ENCODE measurements at places on chromosomes 1 and 21. TPM values are rescaled to one million over a fixed set of nuclear protein-coding genes. Genes with fewer than 3 reads are reported as not detected.

Gene KRTAP11-1
- 2.4 TPM for total RNA-seq

Gene OR6P1
- 7.9 TPM for total RNA-seq

DNA sequence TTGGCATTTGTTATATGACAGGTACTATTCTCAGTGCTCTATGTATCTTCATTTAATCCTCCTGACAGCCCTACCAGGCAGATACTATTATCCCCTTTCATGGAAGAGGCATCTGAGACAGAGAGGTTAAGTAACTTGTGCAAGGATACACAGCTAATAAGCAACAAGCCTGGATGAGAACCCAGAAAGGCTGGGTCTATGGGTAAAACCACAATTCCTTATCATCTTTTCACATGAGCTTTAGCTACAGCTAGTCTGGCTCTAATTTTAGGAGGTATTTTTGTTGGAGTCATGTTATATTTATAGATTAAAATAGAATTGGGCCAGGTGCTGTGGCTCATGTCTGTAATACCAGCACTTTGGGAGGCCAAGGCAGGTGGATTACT, 27.7 kb downstream of the DNTTIP2 start:
- no peak for DNase-seq

DNA sequence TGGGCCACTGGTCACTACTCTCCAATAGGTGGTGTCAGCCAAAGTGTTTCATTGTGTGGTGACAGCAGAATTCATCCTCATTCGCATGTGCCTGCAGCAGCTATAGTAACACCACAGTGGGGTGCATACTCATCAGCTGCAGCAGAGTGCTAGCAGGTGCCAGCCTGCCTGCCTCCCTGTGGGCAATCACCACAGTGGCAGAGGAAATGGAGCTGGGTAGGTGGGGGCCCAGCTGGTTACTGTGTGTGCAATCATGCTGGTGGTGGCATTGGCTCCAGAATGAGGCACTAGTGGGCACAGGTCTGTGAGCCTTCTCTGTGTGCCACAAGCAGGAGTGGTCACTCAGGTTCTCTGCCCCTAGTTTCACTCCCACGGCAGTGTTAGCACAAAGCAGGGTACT, 579.2 kb downstream of the PTPRC start:
- no peak for DNase-seq

- no peak for DNase-seq
These were observed 22.3 kb upstream of the PEX19 start for GRCh38 chr1:160307118-160307791.

GRCh38 chr1:245313576-245313975, 158.8 kb downstream of the KIF26B start:
- DNase-seq, result no peak

DNA sequence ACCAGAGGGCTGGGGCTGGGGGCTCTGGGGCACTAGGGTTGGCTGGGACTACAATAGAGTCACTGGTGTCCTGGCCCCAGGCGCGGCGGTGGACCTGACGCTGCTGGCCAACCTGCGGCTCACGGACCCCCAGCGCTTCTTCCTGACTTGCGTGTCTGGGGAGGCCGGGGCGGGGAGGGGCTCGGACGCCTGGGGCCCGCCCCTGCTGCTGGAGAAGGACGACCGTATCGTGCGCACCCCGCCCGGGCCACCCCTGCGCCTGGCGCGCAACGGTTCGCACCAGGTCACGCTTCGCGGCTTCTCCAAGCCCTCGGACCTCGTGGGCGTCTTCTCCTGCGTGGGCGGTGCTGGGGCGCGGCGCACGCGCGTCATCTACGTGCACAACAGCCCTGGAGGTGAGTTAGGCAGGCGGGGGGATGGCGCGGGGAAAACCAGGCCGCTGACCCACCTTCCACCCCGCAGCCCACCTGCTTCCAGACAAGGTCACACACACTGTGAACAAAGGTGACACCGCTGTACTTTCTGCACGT, 4.1 kb downstream of the TIE1 start:
- DNase-seq, result no peak

GRCh38 chr1:169107603-169108208, 1.2 kb downstream of the ATP1B1 start:
- DNase-seq, result no peak

All from umbilical cord (tissue), 2 donors.